ENCODE measurements at places on chromosomes 7 and 10. TPM values are rescaled to one million over a fixed set of nuclear protein-coding genes. Genes with fewer than 3 reads are reported as not detected.

- DNase-seq = no peak
Observed at GRCh38 chr10:21021843-21022594, 124.9 kb upstream of the NEBL start.

DNA sequence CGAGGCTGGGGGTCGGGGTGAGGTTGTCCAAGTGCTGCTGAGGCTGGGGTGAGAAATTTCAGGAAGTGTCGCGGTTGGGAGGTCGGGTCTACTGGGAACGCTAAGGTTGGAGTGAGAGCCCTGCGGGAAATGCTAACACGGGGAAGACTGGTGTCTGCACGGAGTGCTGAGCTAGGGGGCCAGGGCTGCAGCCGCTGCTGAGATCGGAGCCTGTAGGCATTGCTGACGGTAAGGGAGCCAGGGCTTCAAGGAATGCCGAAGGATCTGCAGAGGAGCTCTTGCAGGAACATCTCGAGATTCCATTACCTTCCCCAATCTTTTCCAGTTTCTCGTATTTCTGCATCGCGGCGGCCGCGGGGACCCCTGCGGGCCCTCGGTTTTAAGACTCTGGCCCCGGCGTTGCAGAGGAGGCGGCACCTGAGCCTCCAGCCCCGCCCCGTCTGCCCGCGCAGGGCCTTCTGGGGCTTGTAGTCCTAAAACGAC lies at the start of gene CDK5:
TSS of gene CDK5 (minus strand) at position 392 of the 483 bp plus-strand sequence. CDS start at position 343, 49 bp downstream.
- DNase-seq = no peak

- no peak for DNase-seq
Observed at GRCh38 chr7:6316226-6316625, 43.8 kb upstream of the CYTH3 start.

Gene LMOD2
- total RNA-seq = not detected

DNA sequence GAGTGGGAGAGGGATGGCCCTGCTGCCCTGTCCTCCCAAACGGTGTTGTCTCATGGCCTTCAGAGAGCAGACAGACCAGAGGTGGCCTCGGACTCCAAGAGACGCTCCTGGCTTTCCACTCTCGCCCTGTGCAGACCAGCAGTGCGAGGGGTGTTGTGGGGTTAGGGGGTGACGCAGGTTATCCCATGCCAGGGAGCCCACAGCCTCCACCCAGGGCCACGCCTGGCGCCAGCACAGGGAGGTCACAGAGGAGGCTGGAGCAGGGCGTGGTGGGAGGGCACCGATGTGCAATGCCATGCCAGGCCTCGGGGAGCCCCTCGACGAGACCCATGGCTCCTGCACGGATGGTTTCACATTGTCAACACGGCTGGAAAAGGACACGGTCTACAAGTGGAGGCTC lies 52.1 kb downstream of the INPP5A start:
- no peak for DNase-seq

DNA sequence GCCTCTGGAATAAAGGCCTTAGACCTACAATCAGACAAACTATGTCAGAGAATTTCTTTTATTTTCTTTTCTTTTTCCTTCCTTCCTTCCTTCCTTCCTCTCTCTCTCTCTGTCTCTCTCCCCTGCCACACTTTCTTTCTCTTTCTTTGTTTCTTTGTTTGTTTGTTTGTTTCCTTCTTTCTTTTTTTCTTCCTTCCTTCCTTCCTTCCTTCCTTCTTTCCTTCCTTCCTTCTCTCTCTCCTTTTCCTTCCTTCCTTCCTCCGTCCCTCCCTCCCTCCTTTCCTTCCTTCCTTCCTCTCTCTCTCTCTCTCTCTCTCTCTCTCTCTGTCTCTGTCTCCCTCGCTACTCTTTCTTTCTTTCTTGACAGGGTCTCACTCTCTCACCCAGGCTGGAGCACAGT lies 242.6 kb downstream of the GATA3 start:
- DNase-seq = no peak

Gene TLX1
- not detected for total RNA-seq

Gene TUBGCP2
- total RNA-seq = 75.4 TPM

DNA sequence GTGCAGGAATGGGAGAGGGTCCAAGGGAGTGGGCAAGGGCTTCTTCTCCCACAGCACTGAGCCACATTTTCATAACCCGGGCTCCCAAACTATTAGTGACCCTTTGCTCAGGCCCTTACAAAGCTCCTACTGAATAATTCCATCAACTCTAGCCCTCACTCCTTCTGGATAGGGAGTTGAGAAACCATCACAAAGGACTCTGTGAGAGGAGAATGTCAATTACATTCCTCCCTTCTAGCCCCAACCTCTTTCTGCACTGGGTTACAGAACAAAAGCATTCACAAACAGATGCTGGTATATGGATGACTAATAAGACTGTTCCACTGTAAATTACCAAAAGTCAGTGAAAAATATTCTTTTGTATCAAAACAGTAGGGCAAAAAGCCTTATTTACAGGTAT lies 203.7 kb downstream of the SORCS1 start:
- no peak for DNase-seq

Gene CTAGE4
- 0.32 TPM for total RNA-seq

All from T-helper 17 cell (primary cell).